Activated T-cell treated with anti-CD3 and anti-CD28 coated beads, Interleukin-2, amount 50 U/mL, for 72 hours (primary cell): ENCODE measurements at places on chromosomes 12 and 14.
A peak's percentile ranks its signal among the peaks of the same experiment; 100 is the strongest.

DNA sequence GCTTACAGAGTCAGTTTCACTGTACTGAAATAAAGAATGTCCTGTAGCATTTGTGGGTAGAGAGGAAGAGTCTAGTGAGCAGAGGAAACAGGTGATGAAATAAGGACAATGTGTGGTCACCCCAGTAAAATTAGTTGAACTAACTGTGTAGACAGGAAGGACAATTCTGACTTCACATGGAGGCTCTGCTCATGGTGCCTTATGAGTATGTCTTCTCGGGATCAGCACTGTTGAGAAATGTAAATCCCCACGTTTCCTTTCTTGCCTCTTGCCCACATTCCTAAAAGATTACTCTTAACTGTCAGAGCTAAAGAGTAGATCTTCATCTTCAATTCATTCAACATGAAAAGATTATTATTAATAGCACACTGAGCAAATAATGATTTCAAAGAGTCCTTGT is 113.2 kb upstream of the FLRT2 start:
- no peak for DNase-seq

GRCh38 chr12:14999695-15000365 is 27.0 kb downstream of the PDE6H start:
- no peak for DNase-seq

GRCh38 chr14:105987563-105987962 is 461.2 kb downstream of the TMEM121 start:
- no peak for DNase-seq

DNA sequence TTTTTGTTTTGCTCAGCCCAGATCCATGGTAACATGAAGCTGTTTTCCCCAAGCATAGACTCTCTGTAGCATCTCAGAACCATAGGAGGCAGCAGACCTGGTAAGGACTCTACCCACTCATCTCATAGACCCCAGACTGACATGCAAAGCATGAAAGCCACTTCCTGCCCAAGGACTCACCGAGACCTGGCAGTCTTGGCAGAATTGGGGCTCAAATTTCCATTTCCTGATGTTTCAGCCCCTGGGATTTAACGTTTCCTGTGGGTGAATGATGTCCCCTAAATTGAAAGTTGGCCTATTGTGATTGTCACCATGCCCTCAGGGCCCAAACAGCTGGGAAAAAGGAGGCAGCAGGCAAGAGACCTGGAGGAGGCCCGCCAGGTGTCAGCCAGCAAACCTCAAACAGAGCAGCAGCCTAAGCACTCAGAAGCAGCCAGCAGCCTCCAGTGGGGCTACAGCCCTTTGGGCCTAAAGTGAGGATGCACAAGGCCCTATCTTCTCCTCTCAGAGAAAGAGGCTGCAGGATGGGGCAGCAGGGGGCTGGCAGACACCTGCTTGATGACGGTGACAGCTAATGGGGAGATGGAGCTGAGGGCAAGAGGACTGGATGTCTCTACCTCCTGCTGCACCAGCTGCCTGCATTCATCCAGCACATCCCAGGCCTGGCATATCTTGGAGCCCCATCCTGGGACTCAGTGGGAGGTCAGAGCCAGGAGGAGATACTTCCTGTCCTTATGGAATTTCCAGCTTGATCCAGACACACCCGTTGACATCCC is 8.5 kb downstream of the KRT85 start:
- no peak for DNase-seq

- DNase-seq, result no peak
Observed at GRCh38 chr12:70925539-70925938, 5.0 kb upstream of the PTPRR start.

GRCh38 chr12:63292471-63293221 is 141.6 kb upstream of the AVPR1A start:
- DNase-seq, result no peak

GRCh38 chr12:106126441-106127337 is 12.1 kb downstream of the NUAK1 start:
- DNase-seq, result no peak

GRCh38 chr14:100731011-100731670 is 4.4 kb downstream of the DLK1 start:
- DNase-seq, result no peak

DNA sequence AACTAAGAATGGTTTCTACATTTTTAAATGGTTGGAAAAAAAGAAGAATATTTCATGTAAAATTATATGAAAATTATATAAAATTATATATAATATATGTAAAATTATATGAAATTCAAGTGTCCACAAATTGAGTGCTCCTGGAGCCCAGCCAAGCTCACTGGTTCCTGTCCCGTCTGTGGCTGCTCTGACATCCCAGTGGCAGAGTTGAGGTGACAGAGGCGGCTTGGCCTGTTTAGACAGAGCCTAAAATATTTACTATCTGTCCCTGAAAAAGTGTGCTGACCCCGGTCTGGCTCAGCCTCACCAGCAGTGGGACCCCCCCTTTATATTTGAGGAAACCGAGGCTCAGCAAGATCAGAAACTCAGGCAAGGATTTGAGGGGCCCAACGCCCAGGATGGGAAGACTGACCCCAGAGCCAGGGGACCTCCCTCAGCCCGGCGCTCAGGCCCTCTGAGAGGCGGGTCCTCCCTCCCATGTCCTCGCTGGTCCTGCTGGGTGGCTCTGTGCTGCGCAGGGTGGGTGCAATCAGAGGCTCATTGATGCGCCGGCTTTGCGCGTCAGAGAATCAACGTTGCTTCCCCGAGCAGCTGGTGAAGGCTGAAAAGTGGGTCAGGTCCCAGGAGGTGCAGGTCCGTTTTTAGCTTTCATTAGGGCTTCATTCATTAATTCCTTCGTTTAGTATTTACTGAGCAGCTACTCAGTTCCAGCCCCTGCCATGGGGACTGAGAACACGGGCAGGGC is 21.5 kb upstream of the BEGAIN start:
- DNase-seq, result no peak

GRCh38 chr12:89464974-89465592 is 59.5 kb downstream of the GALNT4 start:
- no peak for DNase-seq

- no peak for DNase-seq
Observed at GRCh38 chr14:38718519-38718918, 384.5 kb downstream of the SEC23A start.

DNA sequence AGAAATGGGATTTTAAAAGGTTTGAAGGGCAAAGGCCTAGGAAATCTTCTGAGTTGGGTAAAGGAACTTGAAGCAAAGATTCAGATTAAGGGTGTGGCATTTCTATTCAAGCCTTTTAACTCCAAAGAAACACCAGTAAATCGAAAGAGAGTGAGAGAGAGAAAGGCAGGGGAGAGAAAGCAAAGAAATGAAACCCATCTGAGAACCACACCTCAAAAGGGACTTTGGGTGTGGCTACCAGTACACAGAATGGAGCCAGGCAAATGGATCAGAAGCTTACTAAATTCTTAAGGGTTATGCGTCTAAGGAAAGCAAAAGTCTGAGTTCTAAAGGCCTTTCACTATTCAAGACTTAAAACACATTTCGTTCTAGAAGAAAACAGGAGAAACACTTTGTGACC is 277.4 kb downstream of the BCL11B start:
- no peak for DNase-seq

DNA sequence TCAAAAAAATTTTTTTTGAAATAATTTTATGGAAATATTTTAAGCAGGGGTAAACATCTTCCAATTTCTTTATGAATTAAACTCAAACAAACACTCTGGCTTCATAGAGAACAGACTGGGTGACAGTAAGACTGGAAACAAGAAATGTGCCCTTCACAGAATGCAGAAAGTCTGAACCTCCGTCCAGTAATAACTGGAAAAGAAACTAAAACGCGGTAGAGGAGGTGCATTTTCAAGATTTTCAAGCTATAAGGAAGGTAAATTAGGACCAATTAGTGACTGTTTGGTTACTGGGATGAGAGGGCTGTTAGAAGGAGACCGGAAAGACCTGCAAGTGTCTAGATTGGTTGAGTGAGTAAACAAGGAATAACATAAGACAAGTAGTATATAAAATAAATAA is 245.7 kb downstream of the CEP128 start:
- no peak for DNase-seq

- no peak for DNase-seq
Observed at GRCh38 chr12:57162553-57163125, 15.2 kb upstream of the LRP1-AS start.

GRCh38 chr14:36430662-36431084 is 89.4 kb downstream of the NKX2-1 start:
- DNase-seq, result no peak

DNA sequence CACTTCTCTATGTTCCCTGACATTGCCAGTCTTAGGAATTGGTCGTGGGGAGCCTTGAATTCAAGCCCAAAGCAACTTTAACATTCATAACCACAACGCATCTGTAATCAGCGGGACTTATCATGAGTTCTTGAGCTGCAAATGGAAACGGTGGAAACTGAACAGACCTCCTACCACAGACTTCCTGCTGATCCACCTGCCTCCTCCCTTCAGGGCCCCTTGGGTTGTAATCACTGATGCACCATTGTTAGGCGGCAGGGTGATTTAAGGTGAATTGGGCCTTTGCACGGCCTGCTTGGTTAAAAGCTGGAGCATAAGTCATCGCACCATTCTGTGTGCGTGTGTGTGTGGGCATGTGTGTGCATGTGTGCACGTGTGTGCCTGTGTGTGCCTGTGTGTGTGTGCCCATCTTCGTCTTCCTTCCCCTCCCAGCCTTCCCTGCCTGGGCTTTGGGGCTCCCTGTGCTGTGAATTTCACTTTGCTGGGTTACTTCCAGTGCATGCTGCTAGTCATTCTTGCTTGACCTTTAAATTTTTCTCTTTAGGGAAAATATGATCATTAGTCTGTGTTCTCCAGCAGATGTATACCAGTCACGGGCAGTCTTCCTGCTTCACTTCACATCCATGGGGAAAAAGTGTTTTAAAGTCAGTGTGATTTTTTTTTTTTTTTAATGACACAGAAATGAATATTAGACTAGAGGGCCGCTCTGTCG is 29.1 kb downstream of the CHST11 start:
- DNase-seq, result peak; percentile 40

GRCh38 chr14:35822501-35822900 is 3.6 kb upstream of the BRMS1L start:
- no peak for DNase-seq

DNA sequence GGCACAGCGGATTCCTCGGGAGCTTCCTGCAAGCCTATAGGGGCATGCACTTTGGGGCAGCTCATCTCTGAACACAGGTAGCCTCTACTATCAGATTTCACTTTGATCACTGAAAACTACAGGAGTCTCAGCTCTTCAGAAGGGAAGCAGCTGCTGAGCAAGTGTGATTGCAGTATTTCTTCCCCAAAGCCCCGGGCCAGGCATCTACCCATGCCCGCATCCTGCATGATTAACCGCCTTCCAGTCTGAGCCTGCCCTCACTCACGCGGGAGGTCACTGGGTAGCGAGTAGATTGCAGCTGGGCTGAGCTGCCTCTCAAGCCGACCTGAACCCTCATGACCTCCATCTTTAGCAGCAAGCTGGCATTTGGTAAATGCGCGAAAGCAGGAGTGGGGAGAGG is 334.7 kb downstream of the DPF3 start:
- no peak for DNase-seq

- DNase-seq, result no peak
Observed at GRCh38 chr12:117045160-117046010, 53.8 kb downstream of the TESC start.

GRCh38 chr14:32258336-32258993 is 55.4 kb upstream of the RNU6-8 start:
- DNase-seq, result no peak

GRCh38 chr12:1532375-1533165 is 61.8 kb downstream of the FBXL14 start:
- DNase-seq, result no peak

GRCh38 chr12:22457085-22457484 is 87.3 kb downstream of the C2CD5 start:
- no peak for DNase-seq

- DNase-seq, result no peak
Observed at GRCh38 chr14:52266179-52266578, 1.3 kb upstream of the PTGDR start.

- no peak for DNase-seq
Observed at GRCh38 chr12:57887631-57888408, 41.3 kb upstream of the CTDSP2 start.

GRCh38 chr14:89908712-89909450 is 45.6 kb downstream of the EFCAB11 start:
- DNase-seq, result no peak

- DNase-seq, result no peak
Observed at GRCh38 chr14:101078170-101078891, 174.8 kb upstream of the RTL1 start.

- no peak for DNase-seq
Observed at GRCh38 chr12:27552886-27553560, 29.0 kb downstream of the PPFIBP1 start.

DNA sequence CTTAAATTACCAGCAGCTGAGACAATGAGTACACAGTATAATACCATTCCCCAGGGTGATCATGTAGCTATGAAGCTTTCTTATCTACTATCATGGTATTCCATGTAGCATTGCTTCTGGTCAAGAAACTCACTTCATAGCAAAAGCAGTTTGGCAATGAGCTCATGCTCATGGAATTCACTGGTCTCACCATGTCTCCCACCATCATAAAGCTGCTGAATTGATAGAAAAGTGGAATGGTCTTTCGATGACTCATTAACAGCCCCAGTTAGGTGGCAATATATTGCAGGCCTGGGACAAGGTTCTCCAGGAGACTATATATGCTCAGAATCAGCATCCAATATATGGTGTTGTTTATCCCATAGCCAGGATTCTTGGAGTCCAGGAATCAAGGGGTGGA is 553.7 kb downstream of the FOXG1 start:
- no peak for DNase-seq

DNA sequence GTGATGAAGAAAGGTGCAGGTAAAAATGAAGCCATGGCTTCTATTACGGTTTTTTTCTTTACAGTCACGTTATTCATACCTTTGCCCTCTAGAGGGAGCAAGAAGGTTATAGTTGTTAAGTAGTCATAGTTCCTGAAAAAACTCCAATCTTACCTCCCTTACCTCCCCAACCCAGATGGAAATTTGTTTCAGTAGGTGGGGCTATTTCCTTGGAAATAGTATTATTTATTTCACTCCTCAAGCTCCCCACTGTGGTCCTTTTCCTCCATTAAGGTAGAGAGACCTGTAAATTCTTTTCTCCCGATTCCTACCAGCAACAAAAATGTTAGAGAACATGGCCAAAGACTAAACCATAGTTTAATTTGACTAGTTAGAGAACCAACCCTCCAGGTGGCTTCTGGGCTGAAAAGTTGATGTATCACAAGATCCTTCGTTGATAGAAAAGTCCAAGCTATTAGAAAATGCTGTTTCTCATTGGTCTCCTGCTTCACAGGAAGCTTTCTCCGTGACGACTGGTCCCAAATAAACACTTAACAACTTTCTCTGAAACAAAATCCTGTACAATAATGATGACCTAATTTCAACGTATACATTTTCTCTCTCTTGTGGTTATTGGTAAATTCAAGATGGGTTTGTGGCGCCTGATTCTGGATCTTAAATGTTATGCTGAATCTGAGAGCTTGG is 43.5 kb downstream of the TMX1 start:
- DNase-seq, result no peak
